AG10803 (cell line): ENCODE measurements at places on chromosomes 12 and 14.

DNA sequence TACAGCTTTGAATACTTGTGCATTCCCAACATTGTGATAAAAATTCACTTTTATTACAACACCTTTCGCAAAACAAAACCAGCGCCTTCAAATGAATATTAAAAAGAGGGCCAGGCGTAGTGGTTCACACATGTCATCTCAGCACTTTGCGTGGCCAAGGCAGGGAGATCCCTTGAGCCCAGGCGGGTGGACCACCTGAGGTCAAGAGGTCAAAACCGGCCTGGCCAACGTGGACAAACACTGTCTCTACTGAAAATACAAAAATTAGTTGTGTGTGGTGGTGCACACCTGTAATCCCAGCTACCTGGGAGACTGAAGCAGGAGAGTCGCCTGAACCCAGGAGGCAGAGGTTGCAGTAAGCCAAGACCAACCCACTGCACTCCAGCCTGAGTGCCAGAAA is 42.8 kb downstream of the HNRNPC start:
- DNase-seq, result no peak

DNA sequence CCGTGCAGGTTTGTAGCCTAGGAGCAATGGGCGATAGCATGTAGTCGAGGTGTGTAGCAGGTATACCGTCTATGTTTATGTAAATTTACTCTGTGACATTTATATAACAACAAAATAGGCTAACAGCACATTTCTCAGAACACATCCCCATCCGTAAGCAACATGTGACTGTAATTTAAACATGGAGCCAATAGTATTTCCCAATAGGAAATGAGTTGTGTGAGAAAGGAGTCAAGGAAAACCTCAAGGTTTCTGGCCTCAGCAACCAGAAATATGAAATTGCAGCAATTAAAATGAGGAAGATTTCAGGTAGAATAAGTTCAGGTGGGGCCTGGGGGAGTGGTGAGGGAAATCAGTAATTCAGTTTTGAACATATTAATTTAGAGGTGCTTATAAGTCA is 136.0 kb downstream of the MSRB3 start:
- DNase-seq, result peak; percentile 25

DNA sequence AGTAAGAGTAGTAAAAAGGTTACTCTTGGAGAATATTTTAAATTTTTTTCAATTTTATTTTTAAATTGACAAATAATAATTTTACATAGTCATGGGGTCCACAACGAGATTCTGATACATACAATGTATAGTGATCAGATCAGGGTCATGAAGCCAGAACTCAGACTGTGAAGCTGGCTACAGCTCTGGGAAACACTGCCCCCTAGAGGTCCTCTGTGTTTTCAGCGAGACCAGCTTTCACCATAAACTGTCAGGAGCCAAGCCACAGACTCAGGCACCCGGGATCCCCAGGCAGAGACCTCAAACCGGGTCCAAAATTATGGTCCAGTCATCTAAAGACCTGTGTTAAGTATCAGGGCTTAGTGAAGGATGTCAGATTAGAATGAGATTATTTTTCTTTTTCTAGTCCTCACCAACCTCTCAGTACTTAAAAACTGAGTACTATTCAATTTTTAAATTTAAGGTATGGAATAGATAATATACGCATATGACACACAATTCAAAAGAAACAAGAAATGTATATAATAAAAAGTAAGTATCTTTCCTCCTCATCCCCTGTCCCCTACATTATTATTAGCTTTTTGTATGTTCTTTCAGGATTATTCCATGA is 397.1 kb downstream of the MDGA2 start:
- no peak for DNase-seq

DNA sequence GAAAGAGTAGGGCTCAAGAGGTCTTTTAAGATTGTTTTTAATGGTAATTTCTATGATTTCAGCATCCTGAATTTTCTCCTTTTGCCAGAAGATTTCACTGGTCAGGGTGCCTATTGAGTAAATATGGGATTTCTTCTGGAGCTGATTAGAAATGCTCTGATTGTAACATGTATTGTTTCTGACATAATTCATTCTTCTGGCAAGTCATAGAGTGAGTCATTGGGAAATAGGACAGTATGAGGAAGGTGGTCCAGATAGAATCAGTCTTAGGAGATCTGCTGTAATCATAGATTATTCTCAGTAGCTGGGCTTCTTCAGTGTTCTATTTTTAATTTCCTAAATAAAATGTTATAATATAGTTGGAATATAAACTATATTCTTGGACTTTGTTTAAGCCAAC is 182.0 kb upstream of the NAV3 start:
- peak; percentile 33 for DNase-seq

DNA sequence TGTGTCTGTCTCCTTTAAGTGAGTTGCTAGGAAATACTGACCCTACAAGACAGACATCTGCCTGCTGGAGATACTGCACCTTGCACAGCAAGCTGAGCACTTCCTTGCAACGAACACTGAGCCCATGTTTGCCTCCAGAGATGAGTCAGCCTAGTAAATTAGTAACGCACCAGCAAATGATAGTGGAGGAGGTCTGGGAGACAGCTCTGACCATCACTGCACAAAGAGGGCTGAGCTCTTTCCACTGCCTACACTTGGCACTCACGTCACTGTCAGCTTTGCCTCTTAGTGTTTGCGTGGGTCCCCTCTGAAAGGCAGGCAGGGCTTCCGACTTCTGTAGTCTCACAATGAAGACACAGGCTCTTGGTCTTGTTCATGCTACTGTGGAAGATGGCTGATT is 109.0 kb downstream of the APAF1 start:
- peak; percentile 51 for DNase-seq

DNA sequence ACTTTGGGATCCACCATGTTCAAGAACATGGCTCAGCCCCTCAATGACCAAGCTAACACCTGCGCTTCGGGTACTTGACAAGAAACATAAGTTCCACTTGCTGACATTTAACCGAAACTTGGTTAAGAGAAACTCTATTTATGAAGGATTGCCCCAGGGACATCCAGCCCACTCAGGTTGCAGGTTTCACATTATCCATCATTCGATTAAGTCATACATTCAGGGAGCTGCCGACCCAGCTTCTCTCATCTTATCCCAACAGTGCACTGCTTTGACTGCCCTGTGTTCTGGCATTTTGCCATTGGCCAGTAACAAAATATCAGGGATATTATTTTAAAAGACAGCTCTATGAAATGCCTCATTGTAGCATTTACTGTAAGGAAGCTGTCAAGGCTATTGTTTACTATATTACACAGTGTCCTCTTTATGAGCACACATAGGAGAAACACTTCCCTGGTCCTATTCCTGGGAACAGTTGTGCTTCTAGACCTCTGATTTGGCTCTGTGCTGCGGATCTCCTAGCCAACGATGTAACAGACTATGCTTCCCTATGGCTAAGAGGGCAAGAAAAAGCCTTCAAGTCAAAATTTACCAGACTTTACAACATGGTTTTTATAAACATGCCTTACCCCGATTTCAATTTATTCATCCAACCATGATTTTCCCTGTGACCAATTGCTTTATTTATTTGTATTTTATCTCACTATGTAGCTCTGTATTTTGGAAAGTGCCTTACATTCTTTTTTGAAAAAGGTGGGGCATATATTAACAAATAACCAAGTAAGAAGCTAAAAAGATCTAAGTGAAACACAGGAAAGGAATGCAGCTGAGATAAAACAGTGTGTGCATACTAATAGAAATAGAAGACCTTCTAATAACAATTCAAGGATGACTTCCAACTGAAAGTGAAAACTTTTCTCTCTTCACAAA is 109.3 kb downstream of the ITPR2 start:
- DNase-seq, result peak; percentile 58

DNA sequence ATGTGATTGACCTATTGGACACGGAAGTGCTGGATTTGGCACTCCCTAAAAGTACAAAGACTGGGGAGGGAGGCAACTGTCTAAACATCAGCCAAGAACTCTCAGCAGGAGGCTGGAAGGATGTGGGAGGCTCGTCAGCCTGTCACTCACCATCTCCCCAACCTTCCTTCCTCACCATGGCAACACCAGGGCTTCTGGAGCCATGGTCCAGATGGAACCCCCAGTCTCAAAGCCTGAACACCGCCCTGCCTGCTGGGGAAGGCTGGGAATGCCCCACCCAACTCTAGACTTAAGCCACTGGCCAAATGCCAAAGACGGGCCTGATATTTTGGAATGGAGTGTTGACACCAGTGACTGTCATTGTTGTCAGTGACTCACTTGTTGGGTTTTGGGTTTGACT is 55.3 kb downstream of the GALNT16 start:
- DNase-seq, result no peak

DNA sequence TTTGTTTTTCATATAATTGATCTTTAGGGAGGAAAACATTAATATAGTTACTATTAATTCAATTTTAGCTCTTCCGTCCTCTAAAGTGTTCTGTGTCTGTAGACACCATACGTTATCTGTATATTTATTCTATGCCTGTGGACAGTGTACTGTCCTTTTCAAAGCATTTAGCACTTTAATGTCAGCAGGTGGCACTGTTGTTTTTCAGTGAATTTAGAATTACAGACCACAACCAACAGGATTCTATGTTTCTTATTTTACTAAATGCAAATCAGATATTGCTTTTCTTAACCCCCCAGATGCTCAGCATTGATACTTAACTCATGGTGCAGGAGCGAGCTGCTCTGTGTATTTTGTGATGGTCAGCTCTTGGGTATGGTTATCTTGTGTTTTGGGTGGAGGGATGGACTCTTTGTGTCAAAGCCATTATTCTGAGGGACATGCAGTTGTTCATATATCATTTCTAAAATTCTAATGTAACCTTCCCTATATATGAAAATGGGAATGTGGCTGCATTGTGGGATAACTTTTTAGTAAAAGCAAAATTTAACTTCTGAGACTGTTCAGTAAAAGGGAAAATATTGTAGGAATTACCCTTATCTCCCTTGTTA is 65.2 kb downstream of the PAPOLA start:
- DNase-seq, result peak; percentile 45

GRCh38 chr12:107007411-107007810 is 20.5 kb upstream of the MTERF2 start:
- DNase-seq, result no peak

DNA sequence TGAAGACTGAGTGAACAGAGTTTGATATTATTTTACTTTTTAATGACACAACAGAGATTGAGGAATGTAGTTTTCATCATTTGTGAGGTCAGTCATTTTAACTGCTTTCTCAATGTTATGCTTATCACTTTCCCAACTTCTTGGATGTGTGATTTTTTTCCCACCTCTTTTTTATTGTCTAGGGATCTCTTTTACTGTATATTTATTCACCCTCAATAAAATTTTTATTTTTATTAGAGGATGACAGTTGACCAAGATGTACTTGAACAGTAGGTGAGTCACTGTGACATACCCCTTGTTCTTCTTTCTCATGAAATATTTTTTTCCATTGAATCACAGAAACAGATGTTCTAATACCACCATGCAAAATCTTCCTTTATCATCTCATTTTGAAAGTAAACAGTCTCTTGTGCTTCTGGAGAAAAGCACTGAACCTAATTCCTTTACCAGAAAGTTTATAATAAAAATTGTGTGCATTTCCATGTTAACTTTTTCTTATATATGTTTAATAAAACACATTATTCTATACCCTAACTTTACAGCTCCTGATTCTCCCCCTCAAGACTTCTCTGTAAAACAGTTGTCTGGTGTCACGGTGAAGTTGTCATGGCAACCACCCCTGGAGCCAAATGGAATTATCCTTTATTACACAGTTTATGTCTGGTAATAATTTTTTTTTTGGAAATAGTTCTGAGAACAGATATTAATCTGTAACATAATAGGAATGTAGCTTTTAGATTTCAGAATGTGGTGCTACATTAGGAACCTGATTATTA is 65.9 kb downstream of the PTPRQ start:
- DNase-seq, result peak; percentile 74

DNA sequence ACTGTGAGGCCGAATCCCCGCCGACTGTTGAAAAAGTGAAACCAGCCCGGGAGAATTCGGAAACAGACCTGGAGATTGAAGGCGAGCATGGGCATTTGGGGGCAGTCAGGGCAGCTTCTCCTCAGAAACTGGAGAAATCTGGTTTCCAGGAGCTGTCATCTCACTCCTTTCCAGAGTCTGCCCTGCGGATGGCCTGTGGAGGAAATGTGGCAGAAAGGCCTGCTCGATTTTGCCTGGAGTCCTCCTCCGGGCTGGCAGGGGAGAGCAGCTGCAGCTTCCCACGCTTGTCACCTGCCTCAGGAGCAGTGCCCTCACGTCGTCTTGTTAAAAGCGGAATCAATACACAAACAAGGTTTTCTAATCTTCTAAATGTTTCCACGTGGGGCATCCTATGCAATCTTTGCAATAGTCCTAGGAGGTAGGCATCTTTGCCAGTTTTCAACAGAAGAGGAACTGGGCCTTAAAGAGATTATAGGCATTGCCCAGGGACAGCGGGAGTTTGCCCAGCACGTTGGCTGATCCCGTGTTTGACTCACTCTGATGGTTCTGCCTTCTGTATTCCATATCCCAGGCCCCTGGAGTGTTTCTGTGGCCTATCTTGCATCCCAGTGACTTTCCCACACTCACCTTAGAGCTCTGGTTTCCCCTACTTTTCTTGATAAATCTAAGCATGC is 2.3 kb downstream of the LRRC74A start:
- no peak for DNase-seq

DNA sequence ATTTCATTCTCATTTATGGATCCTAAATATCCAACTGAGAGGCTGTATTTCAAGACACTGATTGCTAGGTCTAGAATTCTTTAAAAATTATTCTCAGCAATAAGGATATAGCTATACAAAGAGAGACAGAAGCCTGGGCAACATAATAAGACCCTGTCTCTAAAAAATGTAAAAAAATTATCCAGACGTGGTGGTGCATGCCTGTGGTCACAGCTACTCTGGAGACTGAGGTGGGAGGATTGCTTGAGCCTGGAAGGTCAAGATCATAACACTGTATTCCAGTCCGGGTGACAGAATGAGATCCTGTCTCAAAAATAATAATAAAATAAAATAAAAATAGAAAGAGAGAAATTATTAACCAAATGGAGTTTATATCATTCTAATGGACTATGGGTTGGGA is 20.6 kb upstream of the ARID2 start:
- DNase-seq, result no peak

DNA sequence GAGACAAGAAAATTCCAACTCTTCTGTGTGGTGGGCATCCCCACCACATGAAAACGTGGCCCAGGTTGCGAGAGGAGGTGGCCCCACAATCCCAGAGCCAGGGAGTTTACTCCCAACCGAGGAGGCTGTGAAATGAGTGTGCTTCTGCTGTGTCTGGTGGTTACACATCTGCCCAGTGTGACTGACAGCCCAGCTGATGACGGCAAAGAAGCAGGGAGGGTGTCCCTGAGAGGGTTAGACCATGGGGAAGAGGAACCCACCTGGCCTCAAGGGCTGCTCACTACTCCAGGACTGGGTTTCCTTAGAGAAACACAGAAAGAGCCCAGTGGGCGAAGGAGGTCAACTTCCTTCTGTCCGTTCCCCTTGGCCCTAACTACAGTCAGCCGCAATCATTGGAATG is 24.6 kb downstream of the ZFP36L1 start:
- DNase-seq, result no peak

DNA sequence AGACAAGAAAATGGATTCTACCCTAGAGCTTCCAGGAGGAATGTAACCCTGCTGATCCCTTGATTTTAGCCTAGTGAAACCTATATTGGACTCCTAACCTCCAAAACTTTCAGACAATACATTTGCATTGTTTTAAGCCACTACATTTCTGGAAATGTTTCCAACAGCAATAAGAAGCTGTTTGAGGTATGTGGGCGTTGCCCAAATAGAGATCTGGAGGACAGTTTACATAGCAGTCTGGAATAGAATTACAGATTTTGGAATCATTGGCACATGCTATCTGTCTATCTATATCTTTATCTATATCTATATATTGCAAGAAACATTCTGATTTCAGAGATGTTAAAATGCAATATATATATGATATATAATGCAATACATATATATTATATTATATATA is 42.4 kb upstream of the EGLN3 start:
- DNase-seq, result peak; percentile 4

- DNase-seq, result peak; percentile 41
Measured at GRCh38 chr12:4034921-4035320, 161.7 kb upstream of the PARP11 start.
